ENCODE measurements at places on chromosomes 5 and 9.
A peak's percentile ranks its signal among the peaks of the same experiment; 100 is the strongest.

GRCh38 chr9:4117835-4118610 lies 181.8 kb downstream of the GLIS3 start:
- peak; percentile 1 for DNase-seq

- no peak for DNase-seq
These were observed 277.8 kb downstream of the SLCO4C1 start for GRCh38 chr5:102018279-102018678.

DNA sequence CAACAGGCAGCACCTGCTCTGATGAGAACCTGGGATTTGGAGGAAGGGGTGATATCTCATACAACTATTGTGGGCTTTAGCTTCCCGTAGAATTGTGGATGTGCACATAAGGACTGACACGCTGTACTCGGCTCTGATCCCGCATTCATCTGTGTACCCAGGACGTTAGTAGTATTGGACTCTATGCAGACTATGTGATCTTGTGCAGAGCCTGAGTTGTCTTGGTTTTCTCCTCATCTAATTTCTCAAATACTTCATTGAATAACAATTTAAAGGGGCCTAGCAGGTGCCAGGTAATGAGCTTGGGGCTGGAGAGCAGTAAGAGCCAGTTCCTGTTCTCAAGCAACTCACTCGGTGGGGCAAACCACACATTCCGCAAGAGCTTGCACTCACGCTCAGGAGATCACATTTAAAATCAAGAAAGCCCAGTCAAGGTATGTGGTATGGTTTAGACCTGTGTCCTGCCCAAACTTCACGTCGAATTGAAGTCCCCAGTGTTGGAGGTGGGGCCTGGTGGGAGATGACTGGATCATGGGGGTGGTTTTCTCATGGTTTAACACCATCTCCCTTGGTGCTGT lies 14.8 kb downstream of the C5orf15 start:
- DNase-seq: no peak

GRCh38 chr9:133590231-133590855 lies 18.8 kb downstream of the FAM163B start:
- DNase-seq: no peak

DNA sequence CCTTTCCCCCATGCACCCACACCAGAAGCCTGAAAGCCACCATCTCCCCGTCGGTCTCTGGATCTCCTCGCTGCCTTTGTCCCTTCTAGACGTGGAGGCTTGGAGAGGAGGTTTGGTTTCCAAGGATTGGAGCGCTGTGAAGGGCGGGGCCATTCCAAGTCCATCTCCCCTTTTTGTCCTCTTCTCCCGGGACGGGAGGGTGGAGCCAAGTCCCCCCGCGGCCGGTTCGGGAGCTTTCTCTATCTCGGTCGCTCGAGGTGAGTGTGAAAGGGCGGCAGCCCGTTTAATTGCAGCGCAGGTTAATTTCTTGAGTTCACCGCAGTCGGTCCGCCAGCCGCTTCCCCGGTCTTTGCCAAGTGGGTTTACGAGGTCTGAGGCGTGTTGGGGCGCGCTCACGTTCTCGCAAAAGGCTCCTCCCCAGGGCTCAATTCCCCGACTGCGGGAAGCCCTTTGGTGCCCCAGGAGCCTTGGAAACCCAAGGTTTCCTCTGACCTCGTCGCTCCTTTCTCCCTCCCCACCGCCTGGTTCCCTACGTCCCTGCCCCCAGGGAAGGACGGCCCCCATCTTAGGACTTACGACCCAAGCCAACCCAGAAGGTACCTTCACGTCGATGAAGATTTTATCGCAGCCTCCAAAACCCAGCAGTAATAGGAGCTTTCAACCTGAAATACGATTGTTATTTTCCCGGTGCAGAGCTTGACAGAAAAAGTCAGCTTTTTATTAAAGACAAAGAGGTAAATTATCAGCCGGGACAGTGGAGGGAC lies 2.8 kb upstream of the ZNF462 start:
- DNase-seq: no peak

GRCh38 chr5:17359451-17360011 lies 138.5 kb upstream of the TAF11L2 start:
- DNase-seq: no peak

- no peak for DNase-seq
These were observed 380.5 kb upstream of the SMC2 start for GRCh38 chr9:103713631-103714030.

- DNase-seq: no peak
These were observed 130.3 kb downstream of the PAX5 start for GRCh38 chr9:36903541-36904435.

- DNase-seq: no peak
These were observed 75.1 kb downstream of the FGF18 start for GRCh38 chr5:171494452-171495121.

GRCh38 chr9:122223435-122223834 lies 5.3 kb downstream of the LHX6 start:
- DNase-seq: no peak

- DNase-seq: no peak
These were observed 24.4 kb downstream of the BHMT start for GRCh38 chr5:79135790-79136553.

- DNase-seq: no peak
These were observed 2.2 kb downstream of the CPEB4 start for GRCh38 chr5:173890195-173890991.

GRCh38 chr5:39650008-39650762 lies 225.4 kb upstream of the DAB2 start:
- no peak for DNase-seq

GRCh38 chr5:171162596-171162995 lies 146.5 kb upstream of the TLX3 start:
- no peak for DNase-seq

- DNase-seq: no peak
These were observed 54.4 kb upstream of the RPL26L1 start for GRCh38 chr5:172904643-172905345.
